ENCODE measurements at places on chromosomes 4 and X.
A peak's percentile ranks its signal among the peaks of the same experiment; 100 is the strongest.

DNA sequence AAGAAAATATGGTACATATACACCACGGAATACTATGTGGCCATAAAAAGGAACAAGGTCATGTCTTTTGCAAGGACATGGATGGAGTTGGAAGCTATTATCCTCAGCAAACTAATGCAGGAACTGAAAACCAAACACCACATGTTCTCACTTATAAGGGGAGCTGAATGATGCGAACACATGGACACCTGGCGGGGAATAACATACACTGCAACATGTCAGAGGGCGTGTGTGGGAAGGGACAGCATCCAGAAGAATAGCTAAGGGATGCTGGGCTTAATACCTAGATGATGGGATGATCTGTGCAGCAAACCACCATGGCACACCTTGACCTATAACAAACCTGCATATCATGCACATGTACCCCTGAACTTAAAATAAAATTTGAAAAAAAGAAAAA, 19.5 kb upstream of the CNKSR2 start:
- no peak for DNase-seq

GRCh38 chr4:93791570-93792195, 36.9 kb upstream of the ATOH1 start:
- peak; percentile 15 for DNase-seq

- no peak for DNase-seq
These were observed 143.5 kb upstream of the PBDC1 start for GRCh38 chrX:76029385-76029784.

DNA sequence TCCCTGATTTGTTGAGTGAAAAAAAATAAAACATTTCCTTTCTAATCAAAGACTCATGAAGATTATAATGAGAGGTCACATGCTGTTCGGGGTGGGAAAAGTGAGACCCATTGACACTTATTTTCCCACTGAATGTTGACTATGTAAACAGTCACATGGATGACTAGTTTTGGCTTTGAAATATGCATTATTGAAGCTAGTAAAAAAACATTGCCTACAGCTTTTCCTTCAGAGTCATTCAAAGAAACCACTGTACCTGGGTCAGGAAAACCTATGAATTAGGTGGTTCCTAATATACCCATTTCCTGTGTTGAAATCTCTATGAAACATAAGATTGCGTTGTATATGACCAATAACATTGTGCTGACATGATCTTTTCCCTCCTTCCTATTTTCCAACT, 251.2 kb downstream of the CFAP299 start:
- DNase-seq, result no peak

- peak; percentile 13 for DNase-seq
These were observed 10.5 kb downstream of the GPR82 start for GRCh38 chrX:41734530-41734929.

- no peak for DNase-seq
These were observed 211.8 kb downstream of the NPFFR2 start for GRCh38 chr4:72243641-72244040.

GRCh38 chr4:21744046-21744445, 204.5 kb downstream of the KCNIP4 start:
- no peak for DNase-seq

GRCh38 chr4:84378356-84378755, 120.7 kb downstream of the NKX6-1 start:
- DNase-seq, result no peak

DNA sequence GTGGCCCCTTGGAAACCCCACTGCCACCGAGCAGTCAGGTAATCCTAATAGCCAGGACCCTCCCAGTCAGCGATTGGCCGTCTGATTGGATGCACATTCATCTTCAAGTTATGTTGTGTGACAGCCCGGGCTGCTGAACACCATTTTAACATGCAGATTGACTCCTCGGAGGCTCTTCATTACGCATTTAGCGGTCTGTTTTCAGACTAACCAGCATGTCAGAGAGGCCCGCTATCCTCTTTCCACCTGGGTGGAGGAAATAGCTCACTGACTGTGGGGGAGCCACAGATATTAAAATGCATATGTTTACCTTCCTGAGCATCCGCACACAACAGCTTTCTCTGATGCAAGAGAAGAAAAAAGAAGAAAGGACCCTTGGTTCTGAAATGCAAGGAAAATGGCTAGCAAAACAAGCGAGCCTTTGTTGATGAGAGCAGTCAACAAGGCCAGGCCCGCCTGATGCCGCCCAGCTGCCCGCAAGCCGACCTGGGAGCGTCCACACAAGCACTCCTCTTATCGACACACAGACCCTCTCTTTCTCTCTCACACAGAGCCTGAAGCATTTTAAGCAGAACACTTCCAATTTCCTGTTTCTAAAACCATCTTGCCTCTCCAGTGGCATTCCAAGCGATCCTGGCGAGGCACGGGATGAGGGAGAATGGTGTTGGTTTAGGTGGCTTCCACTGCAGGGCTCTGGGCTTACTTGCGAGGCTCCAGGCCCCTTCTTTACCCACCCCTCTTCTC, 118.3 kb downstream of the MGST2 start:
- DNase-seq, result no peak

DNA sequence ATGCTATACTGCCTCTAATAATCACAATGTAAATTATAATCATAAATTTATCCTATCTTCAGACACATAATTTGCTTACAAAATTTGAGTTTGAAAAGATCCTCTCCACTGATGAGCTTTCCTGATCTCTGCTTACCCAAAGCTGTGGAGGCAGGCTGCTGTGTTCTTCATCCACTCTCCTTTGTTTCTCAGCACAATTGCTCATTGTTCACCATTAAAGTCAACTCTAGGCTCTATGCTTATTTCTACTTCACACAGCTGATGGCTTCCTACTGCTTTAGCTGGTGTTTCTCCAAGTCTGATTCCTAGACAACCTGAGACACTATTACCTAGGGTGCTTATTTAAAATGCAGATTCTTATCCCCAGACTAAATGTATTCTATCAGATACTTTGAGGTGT, 319.7 kb downstream of the PCDH18 start:
- no peak for DNase-seq

- DNase-seq, result no peak
These were observed 116.8 kb upstream of the ZCCHC13 start for GRCh38 chrX:74187211-74187610.

Measured in CD4-positive, alpha-beta T cell treated with Interleukin-12 subunit alpha and Interleukin-12 subunit beta, for 1 hour (primary cell).